WTC11 (cell line): ENCODE measurements at places on chromosomes 5 and 9.

- peak; percentile 72 for DNase-seq
These were observed 89.7 kb upstream of the CCNG1 start for GRCh38 chr5:163347671-163348070.

- no peak for DNase-seq
These were observed 155.8 kb downstream of the TSSK1B start for GRCh38 chr5:113278976-113279375.

DNA sequence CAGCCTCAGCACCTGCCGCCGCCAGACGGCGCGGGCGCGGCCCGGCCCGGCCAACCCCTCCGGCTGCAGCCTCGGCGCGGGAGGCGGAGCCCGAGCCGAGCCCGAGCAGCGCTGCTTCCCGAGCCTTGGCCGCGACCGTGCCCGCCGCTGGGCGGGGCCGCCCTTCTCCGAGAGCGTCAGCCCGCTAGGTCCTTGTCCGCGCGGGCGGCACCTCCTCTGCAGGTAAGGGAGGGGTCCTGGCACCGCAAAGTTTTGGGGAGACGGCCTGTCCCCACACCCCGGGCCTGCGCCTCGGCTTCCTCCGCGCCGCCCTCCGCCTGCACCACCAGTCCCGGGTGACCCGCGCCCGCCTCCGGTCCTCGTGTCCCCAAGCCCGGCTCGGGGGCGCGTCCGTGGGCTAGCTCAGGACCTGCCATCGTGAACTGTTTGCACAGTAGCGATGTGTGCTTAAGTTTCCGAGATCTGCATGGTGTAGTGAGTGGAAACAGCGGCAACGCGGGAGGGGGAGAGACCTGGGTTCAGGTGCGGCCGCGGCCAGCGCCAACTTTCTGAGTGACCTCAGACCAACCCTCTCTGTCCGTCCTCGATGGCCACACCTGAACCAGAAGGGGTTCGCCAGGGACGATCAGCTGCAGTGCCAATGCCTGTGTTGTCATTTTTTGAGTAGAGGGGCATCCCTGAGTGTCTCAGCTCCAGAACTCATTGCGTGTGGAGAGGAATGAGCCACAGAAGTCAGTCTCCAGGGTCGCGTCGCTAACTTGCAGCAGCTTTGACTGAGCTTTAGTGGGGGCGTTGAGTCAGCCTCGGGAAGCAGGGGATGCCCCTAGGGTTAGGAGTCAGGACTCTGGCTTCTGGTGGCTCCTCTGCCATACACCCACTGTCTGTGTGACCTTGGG, at the start of gene FRMPD1:
TSS of gene FRMPD1 (plus strand) at position 82 of the 896 bp plus-strand sequence. CDS start 41,688 bp downstream, outside the sequence.
- DNase-seq = peak; percentile 80

GRCh38 chr5:139301808-139302499, 8.4 kb downstream of the MATR3 start:
- no peak for DNase-seq

- no peak for DNase-seq
These were observed 7.6 kb downstream of the FOXE1 start for GRCh38 chr9:97860451-97861147.

- no peak for DNase-seq
These were observed 218.6 kb downstream of the MAN2A1 start for GRCh38 chr5:109908366-109908765.

GRCh38 chr9:90288275-90288639, 354.4 kb downstream of the DIRAS2 start:
- no peak for DNase-seq

- DNase-seq = no peak
These were observed 43.0 kb upstream of the GNAQ start for GRCh38 chr9:78074385-78075291.

- no peak for DNase-seq
These were observed 33.4 kb upstream of the GNPDA1 start for GRCh38 chr5:142046191-142046590.

DNA sequence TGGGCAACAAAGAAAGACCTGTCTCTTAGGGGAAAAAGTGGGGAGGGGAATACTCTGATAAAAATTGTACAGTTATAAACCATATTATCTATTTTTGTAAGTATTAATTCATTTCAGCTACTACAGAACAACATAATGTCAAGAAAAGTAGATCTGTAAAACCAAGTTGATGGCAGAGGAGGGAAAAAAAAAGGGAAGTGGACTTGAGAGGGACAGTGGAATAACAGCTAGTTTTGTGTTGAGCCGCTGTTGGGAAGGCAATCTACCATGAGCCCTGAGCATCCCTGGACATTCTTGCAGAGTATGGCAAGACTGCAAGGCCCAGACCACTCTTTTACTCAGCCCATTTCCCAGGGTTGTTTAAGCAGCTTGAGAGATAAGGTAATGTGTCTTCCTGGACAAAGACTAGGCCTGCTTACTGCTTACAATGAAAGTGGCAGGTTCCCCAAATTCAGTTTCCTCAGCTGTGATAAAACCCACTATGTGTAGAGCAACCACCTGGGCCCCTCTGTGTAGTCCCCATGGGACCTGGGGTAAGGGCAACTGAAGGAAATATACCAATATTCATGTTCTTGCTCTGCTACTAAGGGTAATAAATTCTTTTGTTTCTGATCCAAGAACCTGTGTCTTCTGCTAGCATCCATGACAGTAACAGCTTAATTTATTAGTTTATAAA, 25.0 kb downstream of the CEP120 start:
- DNase-seq = no peak

DNA sequence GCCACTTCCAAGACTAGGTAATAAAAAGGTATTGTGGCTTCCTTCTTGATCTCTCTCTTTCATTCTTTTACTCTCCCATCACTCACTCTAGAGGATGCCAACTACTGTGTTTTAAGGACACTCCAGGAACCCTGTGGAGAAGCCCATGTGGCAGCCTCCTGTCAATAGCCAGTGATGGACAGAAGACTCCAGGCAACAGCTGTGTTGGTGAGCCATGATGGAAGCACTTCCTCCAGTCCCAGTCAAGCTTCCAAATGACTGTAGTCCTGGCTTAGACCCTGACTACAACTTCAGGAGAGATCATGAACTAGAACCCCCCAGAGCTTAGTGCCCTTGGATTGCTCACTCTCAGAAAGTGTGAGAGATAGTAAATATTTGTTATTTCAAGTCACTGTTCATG, 123.9 kb downstream of the PPP2R2B start:
- no peak for DNase-seq

DNA sequence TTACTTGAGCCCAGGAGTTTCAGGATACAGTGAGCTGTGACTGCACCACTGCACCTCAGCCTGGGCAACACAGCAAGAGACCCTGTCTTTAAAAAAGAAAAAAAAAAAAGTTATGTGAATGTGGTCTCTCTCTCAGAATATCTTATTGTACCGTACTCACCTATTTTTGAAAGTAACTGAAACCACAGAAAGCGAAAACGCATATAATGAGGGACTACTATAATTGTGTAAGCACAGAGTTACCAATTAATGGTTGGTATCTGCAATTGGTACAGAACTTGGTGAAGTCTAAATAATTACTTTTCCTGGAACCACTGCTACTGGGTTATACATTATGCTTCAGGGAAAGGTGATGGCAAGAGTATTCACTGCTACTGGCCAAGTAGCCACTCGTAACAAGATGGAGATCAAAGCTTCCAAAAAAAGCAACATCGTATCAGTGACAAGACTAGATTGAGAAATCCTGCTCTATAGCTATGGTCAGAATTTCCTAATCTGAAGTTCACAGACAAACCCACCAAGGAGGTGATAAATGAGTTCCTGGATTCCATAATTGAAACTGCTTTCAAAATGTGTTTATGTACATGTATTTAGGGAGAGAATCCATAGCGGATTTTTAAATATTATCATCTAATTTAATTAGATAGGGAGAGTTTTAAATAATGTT, 82.7 kb downstream of the NR6A1 start:
- DNase-seq = no peak
